ENCODE measurements at places on chromosomes 1 and 21.

DNA sequence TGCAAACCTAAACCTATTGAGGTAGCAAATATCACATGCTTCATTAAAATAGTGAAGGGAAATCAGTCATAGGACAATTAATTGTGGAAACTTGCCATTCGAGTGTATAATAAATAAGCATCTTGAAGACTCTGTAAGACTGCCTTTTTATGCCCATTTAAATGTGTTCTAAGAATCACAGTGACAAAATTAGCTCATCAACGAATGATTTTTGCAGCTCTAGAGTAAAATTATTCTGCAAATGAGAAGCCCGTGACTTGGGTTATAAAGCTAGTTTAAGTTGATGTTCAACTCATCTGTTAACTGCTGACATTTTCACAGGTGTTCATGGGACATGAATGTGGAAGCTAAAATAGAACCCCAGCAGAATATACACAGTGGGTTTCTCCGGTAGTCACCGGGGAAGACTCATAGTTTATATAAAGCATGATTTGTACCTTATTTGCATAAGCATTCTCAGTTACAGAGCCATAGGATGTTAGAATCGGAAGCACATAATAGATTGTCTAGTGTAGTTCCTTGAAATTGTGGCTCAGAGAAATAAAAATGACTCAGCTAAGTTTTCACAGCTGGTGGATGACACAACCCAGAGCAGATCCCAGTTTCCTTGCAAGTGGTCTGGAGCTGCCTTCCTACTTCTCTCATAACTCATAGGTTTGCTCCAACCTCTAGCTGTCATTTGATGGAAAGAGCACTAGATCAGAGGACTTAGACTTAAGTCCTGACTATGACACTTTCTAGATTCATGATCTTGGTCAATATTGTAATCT is 107.3 kb downstream of the UCHL5 start:
- no peak for DNase-seq

DNA sequence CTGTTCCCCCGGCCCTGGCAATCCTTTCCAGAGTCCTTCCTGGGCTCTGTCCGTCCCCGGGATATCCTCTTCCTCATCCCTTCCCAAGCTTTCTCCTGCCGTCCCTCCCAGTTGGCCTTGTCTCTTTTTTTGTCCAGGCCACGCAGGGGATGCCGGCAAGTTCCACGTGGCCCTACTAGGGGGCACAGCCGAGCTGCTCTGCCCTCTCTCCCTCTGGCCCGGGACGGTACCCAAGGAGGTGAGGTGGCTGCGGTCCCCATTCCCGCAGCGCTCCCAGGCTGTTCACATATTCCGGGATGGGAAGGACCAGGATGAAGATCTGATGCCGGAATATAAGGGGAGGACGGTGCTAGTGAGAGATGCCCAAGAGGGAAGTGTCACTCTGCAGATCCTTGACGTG is 13.4 kb upstream of the SVBP start:
- DNase-seq = no peak

DNA sequence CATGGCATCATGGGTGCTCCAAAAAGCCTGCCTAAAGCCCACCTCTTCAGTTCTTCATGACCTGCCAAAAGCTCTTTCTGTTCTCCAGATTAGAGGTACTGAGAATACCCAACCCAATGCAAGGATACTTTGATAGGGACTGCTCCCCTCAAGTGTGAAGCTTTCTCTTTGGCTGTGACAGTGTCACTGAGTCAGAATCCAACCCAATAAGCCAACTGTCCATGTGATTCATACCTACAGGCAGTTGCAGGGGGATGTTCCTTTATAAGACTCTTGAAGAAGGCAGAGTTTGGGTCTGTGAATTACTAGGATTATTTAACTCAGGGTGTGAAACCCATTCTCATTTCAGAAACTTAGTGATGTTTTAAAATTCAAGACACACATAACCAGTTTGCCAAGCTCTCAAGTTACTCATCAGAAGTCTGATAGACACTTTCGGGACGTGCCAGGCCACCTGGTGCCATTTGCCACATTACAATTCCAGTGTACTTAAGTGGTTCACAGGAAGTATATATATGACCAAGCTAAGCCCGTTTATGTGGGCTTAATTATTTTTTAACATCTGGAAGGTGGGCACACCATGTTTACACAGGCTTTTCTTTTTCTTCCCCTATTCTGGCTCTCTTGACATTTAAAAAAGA is 265.8 kb downstream of the NFIA start:
- no peak for DNase-seq

GRCh38 chr1:173205146-173206051 is 1.7 kb downstream of the TNFSF4 start:
- no peak for DNase-seq

- no peak for DNase-seq
Measured at GRCh38 chr1:83800066-83800465, 198.9 kb downstream of the TTLL7 start.

DNA sequence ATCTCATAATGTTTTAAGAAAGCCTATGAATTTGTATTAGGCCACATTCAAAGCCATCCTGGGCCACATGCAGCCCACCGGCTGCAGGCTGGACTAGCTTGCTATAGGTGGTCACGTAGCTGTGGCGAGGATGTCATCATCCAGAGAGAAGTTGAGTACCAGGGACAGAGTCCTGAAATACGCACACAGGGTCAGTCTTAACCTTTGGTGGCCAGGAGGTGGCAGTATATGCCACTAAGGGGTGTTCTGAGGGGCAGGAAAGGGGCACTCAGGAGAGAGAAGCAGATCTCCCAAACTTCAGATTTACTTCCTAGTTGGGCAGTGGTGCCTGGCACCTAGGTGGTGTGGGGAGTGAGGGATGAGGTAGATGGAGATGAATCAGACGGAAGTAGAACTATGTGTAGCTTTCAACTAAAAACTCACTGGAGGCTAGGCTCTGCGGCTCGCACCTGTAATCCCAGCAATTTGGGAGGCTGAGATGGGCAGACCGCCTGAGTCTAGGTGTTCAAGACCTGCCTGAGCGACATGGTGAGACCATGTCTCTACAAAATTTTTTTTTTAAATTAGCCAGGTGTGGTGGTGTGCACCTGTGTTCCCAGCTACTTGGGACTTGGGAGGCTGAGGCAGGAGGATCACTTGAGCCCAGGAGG is 16.3 kb upstream of the CDK18 start:
- DNase-seq = no peak
